Stimulated activated CD4-positive, alpha-beta T cell treated with anti-CD3 and anti-CD28 coated beads, Interleukin-4, amount 100 ng/mL, for 24 hours (primary cell): ENCODE measurements at places on chromosomes 13 and 19.

GRCh38 chr13:30857636-30858035 lies 48.4 kb upstream of the MEDAG start:
- DNase-seq: no peak

DNA sequence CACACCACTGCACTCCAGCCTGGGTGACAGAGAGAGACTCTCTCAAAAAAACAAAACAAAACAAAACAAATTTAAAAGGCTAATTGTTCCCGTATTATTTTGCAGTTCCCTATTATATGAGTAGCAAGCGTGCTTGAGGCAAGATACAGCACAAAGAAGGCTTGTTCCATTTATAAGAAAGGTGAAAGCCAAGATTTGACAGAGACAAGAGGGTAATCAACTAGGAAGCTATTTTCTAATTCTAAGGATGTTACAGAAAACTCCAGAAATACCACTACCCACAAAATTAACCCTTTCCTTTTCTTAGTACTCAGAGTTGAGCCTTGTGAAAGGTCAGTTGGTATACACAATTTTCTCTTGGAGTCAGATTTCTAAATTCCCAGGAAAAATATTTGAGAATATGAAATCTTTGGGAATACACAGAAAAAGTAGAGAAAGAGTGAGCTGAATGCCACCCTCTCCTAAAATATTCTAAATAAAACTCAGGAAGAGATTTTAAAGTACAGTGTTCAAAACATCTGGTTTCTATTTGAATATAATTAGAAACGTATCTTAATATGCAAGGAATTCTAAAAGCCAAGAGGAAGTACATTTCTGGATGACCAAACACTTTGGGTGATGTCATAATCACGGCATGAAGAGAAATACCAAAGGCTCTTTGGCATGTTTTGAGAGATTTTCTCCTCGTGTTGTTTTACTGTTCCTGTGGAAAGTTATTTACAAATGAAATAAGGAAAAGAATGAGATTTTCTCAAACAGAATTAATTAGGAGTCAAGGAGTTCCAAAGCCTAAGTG lies 63.0 kb upstream of the FLT1 start:
- no peak for DNase-seq

DNA sequence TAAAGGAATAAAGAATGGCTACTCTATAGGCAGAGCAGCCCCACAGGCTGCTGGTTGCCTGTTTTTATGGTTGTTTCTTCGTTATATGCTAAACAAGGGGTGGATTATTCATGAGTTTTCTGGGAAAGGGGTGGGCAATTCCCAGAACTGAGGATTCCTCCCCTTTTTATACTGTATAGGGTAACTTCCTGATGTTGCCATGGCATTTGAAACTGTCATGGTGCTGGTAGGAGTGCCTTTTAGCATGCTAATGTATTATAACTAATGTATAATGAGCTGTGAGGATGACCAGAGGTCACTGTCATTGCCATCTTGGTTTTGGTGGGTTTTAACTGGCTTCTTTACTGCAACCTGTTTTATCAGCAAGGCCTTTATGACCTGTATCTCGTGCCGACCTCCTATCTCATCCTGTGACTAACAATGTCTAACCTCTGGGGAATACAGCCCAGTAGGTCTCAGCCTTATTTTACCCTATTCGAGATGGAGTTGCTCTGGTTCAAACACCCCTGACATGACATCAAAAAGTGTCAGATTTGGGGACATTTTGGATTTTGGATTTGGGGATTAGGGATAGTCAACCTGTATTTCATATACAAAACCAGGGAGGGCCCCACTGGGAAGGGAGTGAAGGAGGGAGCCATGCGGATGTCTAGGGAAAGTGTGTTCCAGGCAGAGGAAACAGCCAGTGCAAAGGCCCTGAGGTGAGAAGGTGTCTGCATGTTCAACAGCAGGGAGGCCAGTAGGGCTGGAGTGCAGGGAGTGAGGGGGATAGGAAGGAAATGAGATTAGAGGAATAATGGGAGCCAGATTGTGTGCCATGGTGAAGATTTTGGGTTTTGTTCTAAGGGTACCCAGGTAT lies 10.9 kb downstream of the FXYD5 start:
- DNase-seq: no peak

DNA sequence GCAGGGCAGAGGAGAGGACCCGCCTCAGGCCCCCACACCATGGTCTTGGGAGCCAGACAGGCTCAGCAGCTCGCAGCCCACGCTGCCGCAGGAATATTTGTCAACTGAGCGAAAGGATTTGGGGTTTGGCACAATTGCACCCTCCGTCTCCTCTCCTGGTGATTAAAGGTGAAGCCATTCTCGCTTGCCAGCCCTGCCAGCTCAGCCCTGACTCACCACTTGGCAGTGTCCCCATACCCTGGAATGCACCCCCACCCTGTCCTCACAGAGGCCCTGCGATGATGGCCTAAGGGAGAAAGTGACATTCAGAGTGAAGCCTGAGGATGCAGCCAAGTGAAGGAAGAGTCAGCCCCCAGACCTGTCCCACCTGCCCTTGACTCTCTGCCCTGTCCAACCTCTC lies 18.8 kb downstream of the CYTH2 start:
- DNase-seq: no peak

DNA sequence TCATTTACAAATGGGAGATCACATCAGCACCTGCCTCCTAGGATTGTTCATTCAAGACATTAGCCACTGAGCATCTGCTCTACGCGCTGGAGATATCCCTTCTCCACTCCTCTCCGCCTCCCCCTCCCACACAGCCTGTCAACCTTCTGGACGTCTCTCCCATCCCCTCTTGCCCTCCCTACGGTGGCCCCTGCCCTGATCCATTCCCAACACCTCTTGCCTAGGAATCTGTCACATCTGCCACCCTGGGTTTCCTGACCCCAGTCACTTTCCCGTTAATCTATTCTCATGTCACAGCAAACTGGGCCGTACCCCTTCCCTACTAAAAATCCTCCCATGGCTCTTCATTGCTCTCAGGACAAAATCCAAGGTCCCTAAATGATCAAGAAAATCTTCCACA lies 10.3 kb downstream of the DYRK1B start:
- no peak for DNase-seq

- DNase-seq: no peak
These were observed 3.8 kb downstream of the PPP1R12C start for GRCh38 chr19:55113570-55114039.

GRCh38 chr13:57409656-57410055 lies 221.9 kb upstream of the PCDH17 start:
- DNase-seq: no peak

GRCh38 chr19:501646-502045 lies 5.4 kb downstream of the MADCAM1 start:
- no peak for DNase-seq

- no peak for DNase-seq
These were observed 65.3 kb upstream of the ZNF681 start for GRCh38 chr19:23823952-23824389.

- peak; percentile 62 for DNase-seq
These were observed 59.9 kb downstream of the LIG4 start for GRCh38 chr13:108155185-108156106.

- DNase-seq: no peak
These were observed 687.8 kb downstream of the EFNB2 start for GRCh38 chr13:105847527-105848291.

DNA sequence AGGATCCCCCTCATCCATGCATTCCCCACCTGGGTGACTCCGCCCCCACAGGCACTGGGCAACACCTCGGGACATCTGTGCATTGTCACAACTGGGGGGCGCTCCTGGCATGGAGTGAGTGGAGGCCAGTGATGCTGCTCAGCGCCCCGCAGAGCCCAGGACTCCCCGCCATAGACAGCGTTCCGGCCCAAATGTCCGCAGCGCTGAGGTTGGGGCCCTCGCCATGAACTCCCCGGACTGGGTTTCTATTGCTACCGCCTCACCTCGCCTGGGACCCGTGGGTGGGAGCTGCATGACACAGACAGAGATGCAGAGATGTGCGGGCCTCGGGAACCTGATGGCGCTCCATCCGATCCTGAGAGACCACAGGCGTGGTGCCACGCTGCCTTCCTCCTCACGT lies 4.6 kb downstream of the FZR1 start:
- DNase-seq: no peak

GRCh38 chr19:48085904-48086864 lies 24.4 kb downstream of the PLA2G4C start:
- DNase-seq: no peak

DNA sequence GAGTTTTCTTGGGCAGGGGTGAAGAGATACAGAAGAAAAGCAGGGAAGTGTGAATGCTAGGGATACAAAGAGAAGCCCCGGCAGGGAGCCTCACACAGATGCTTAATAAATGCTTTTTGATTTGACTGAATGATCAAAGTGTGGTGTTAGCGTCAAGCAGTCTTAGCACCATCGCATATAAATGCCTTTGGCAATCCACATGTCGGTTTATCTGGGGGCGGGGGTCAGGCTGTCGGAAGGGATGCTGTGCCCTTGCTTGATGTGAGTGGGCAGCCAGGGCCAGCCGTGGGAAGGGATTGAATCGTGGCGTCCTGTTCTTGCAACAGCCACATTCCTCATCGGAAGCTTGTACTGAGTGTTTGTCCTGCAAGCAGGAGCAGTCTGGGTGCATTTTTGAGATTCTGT lies 173.1 kb downstream of the LACC1 start:
- DNase-seq: no peak

GRCh38 chr19:53357821-53358581 lies 7.5 kb upstream of the ZNF525 start:
- DNase-seq: no peak

- peak; percentile 76 for DNase-seq
These were observed 1.3 kb upstream of the KCNC3 start for GRCh38 chr19:50330365-50331078.

DNA sequence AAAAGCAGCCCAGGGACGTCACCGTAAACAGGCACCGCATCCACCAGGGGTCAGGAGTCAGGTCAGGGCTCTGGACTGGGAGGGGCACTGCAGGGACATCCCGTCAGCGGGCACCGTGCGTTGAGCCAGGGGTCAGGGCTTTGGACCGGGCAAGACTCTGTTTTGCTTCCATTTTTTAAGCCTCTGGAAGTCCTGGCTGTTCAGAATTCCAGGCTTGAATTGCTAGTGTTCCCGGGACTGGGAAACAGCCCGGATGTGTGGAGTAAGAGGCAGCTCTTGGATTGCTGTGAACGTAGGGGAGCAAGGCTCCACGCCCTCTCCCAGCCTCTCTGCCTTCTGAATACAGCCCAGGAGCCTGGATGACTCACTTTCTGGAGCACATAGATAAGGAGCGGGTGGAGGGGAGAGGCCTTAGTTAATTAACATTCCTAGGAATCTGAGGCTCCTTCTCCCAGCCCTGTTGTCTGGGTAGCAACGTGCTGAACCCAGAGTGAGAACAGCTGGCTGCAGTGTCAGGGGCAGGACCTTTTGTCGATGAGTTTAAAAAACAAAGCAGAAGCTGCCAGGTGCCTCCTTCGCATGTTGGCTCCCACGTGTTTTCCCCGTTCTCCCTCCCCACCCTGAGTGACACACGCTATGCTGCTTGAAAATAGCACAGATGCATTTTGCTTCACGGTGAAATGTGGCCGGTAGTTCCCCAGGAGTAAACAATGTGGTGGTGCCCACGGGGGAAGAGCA lies 21.9 kb downstream of the ATP11A start:
- peak; percentile 12 for DNase-seq

GRCh38 chr13:44815623-44816022 lies 173.6 kb downstream of the NUFIP1 start:
- peak; percentile 40 for DNase-seq

DNA sequence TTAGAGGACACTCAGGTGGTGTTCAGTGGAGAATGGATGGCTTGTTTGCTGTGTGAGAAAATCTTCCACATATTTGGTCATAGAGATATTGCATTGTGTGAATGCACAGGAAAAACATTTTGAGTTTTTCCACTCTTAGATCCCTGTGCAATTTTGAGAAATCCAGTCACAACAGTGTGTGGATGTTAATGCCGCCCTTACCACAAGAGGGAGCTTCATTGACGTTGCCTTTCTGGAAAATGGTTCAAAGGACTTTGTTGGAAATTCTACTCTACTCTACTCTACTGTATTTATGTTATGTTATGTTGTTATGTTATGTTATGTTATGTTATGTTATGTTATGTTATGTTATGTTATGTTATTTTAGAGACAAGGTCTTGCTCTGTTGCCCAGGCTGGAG lies 13.4 kb downstream of the ZNF20 start:
- DNase-seq: peak; percentile 19

DNA sequence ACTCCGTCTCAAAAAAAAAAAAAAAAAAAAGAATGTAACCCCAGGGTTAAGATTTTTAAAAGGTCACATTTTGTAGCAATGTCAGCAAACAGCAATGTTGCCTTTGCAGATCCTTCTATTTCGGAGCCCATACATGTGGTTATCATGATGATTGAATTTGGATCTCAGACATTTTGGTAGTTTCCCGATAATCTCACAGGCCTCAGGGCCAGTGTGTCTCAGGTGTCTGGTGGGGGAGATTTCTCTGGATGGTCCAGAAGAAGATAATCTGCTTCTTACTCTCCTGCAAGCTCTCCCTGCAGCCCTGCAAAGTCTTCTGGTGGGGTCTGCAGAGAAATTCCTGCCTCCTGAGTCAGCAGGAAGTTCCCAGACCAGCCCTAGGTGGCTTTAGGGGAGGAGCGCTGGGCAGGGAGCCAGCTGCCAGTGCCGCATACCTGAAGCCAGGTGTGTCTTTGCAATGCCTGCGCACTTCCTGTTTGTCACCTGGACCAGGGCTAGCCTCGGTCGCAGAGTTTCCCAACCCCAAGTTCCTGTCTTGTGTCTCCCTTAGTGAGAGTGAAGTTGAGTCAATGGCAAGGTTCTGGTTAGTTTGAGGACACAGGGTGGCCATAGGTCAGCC lies 1.4 kb downstream of the SH2D3A start:
- DNase-seq: no peak

DNA sequence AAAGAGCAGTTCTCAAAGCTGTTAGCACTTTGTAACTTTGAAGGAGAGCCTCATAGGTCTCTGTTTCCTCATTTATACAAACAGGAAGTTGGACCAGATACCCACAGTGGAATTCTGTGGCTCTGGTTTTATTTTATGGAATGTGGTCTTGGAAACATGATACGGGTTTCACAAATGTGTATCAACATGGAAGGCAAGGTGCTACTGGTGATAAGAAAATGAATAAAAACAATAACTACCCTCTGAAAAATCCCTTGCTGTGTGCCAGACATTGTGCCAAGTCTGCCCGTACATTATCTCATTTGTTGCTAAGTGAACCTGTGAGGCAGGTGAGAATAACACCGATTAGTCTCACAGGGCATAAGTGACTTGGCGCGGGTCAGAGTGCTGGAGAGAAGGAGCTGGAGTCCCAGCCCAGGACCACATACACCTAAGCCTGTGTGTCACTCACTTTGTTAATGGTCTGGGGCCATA lies 45.0 kb upstream of the RNF113B start:
- DNase-seq: no peak

DNA sequence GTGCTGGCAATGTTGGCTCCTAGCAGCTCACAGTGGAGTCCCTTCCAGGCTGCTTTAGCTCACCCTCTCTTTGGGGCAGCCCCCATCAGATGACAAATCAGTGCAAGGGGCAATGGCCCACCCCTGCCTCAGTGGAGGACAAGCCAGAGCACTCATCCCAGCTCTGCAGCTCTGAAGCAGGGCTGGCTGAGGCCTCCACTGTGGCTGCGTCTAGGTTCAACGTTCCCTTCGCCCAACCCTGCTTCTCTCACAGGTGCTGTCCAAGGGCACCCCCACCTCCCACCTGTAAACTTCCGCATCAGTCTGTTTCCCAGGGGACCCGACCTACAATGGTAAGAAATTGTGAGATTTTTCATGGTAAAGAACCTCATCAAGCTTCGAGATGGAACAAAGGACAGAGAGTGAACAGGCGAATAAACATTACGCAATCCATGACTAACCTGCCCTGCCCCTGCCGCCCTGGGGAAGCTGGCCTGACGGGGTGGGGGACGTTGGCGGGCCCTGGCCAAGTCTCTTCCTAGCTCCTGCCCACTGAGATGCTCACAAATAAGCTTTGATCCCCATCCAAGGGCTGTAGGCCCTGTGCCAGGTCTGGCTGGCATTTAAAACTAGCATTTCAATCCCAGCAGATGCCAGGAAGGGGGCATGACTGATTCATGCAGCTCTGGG lies 40.5 kb downstream of the DZIP1 start:
- DNase-seq: no peak
